ENCODE measurements at places on chromosomes 2 and 18. TPM values are rescaled to one million over a fixed set of nuclear protein-coding genes. Genes with fewer than 3 reads are reported as not detected.

The PDCD1 gene
- total RNA-seq: not detected

The CCDC148 gene
- 0.18 TPM for total RNA-seq

The ASXL3 gene
- total RNA-seq: not detected

The RNF144A gene
- 9.6 TPM for total RNA-seq

The VAMP5 gene
- 88.9 TPM for total RNA-seq

The CD28 gene
- under 0.01 TPM for total RNA-seq

The RTP5 gene
- total RNA-seq: not detected

The SERPINB8 gene
- total RNA-seq: 27.1 TPM

The IL1B gene
- not detected for total RNA-seq

The FAHD2A gene
- 32.8 TPM for total RNA-seq

The SCN7A gene
- not detected for total RNA-seq

The TMEM169 gene
- total RNA-seq: under 0.01 TPM

The MYOM1 gene
- total RNA-seq: 0.18 TPM

The IRS1 gene
- total RNA-seq: under 0.01 TPM

The USP40 gene
- 16.6 TPM for total RNA-seq

The ALLC gene
- not detected for total RNA-seq

The LAMA1 gene
- 0.75 TPM for total RNA-seq

The INPP5D gene
- total RNA-seq: 26.9 TPM

The NDC80 gene
- 9.8 TPM for total RNA-seq

The TUBB8B gene
- not detected for total RNA-seq

The FSIP2 gene
- total RNA-seq: 0.38 TPM

The MAP3K19 gene
- total RNA-seq: not detected

The SNTG2 gene
- total RNA-seq: not detected

The DSC1 gene
- total RNA-seq: not detected
